ENCODE measurements at places on chromosomes 4 and X.

- DNase-seq: no peak
Observed at GRCh38 chrX:70134116-70134477, 850 bp downstream of the IGBP1 start.

GRCh38 chr4:152109531-152110509, 349.0 kb upstream of the GATB start:
- DNase-seq: no peak

DNA sequence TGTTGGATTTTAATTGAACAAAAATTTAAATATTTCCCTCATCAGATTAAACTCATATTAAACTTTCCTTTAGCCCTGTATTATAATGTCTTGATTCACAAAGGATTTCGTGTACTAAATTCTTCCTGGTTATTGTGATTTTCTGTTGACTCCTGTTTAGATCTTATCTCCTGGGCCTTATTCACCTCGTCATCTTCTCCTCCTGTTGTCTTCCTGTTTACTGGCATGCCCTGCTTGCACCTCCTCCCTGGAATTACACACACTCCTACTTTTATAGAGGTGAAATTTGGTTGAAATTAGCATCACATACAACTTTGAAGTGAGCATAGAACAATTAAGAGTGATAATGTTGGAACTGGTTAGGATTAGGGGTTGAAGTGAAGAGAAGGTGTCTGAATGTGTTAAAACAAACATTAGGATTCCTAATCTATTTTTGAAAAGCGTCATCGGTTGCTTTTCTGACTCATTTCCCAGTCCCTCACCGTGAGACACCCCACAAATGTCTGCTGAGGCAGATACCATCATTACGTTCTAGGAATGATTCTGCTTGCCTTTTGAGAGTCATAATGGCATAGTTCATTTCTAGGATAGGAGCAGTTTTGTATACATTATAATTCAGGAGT, 32.5 kb downstream of the TLL1 start:
- DNase-seq: no peak

DNA sequence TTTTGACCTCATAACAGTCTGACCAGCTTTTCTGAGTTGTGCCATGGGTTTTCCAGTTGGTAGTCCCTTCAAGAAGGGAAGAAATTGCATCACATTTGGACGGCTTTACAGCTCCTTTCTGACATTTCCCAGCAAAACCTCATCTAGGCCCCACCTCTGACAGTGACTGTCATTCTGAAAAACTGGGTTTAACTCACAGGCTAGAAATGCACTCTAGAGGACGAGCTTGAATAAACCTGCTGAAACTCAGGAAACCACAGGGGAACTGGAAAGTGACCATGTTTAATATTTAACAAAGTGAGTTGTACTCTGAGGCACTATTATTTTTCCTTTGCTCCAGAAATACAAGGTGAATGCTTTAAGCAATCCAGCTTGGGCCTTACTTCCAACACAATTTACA, 434.3 kb upstream of the RASGEF1B start:
- no peak for DNase-seq

- no peak for DNase-seq
Observed at GRCh38 chr4:156732634-156733033, 239.0 kb downstream of the PDGFC start.

- no peak for DNase-seq
Observed at GRCh38 chr4:143443728-143444127, 69.8 kb upstream of the SMARCA5 start.

DNA sequence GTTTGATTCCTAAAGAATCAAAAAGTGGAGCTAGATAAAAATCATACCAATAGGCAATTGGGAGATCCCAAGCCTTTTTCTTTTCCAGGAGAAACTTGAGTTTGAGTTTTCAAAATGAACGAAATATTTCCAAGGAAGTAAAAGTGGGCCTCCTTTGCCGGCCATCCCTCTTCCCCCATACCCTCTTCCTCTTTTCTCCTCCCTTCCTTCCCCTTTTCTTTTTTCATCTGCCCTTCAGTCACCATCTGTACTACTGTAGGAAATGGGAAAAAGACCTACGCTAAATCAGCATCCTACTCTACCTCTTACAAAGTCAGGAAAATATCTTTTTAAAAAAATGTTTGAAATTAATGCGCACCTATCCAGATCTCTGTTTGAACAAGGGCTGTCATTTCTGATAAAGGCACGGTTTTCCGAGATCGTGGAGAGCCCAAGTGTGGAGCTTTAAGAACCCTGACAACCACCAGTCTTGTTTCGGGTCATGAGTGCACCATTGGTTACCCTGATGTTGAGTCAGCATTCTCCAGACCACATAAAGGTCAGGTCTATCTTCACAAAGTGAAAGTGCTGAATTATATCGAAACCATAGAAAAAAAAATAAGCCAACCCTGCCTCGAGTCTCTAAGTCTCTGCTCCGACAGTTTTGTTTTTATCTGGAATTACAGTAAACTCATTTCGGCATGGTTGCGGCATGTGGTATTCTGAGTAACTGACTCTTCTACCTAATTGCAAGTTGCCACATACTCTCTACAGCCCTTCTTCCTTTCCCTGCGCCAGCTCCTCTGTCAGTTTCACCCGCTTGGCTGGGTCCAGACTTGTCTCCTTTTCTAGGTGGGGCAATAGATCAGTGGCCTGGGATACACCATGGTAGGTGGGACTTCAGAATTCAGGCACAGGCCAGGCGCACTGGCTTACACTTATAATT, 140.2 kb upstream of the KLF3 start:
- DNase-seq: peak; percentile 40

DNA sequence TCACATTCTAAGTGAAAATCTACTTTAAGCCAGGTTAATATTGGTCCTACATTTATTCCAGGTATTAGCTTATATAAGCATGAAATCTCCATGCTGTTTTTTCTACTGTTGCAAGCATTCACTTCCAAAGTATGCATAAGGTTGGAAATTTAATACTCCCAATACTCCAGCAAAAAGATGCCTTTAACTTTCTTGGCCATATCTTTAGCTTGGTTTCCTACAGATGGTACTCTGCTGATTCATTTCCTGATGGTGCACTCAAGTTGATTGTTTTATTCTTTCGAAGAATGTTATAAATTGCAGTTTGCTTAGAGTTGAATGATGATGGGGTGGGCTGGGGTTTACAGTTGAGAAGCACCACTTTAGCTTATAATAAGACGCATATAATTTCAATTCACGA, 330.2 kb downstream of the PTTG2 start:
- DNase-seq: no peak

DNA sequence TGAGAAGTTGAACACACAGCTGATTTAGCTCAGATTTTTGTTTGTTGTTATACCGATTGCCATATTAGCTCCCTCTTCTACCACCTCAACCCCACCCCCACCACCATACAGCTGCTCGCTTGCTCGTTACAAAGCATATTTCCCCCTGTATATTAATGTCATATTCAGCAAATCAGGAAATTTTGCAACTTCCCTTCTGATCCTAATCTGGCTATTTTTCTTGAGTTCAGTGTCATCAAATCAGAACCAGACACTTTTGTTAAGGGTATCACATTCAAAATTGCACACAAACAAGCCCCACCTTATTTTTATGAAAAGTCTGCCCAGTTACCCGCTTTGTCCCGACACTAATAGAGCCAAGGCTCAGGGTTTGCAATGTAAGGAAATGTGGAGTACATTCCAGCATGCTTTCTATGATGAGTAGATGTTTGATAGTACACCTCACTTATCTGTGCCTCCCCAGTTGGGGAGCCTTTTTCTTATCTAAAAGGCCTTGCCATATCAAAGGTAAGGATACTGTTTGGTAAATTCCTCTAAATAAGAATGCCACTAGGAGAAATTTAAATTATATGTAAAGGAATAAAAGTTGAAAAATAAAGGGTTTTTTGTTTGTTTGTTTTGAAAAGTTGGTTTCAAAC, 212.2 kb downstream of the CBR4 start:
- no peak for DNase-seq

DNA sequence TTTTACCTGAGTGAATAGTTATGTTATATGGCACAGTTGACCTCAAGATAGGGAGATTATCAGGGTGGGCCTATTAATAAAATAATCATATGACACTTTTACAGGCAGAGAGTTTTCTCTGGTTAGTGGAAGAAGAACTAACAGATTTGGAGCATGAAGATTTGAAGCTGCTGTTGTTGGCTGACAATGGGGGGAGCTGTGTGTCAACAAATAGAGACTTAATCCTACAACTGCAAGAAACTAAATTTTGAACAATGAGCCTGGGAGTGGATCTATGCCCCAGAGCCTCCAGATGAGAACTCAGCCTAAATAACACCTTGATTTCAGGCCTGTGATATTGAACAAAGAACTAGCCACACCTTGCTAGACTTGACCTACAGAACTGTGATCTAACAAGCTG, 7.2 kb upstream of the CCSER1 start:
- DNase-seq: no peak

GRCh38 chr4:152424977-152425376, 110.9 kb downstream of the FBXW7 start:
- no peak for DNase-seq

GRCh38 chr4:845233-845835, 19.4 kb upstream of the CPLX1 start:
- no peak for DNase-seq

- no peak for DNase-seq
Observed at GRCh38 chr4:8907596-8908205, 36.1 kb upstream of the HMX1 start.

- no peak for DNase-seq
Observed at GRCh38 chr4:2868877-2869487, 25.3 kb downstream of the ADD1 start.

- no peak for DNase-seq
Observed at GRCh38 chr4:24736066-24736465, 59.3 kb upstream of the SOD3 start.

GRCh38 chrX:55484948-55485347, 4.7 kb downstream of the USP51 start:
- no peak for DNase-seq

- DNase-seq: no peak
Observed at GRCh38 chrX:107675823-107676555, 47.7 kb downstream of the PRPS1 start.

DNA sequence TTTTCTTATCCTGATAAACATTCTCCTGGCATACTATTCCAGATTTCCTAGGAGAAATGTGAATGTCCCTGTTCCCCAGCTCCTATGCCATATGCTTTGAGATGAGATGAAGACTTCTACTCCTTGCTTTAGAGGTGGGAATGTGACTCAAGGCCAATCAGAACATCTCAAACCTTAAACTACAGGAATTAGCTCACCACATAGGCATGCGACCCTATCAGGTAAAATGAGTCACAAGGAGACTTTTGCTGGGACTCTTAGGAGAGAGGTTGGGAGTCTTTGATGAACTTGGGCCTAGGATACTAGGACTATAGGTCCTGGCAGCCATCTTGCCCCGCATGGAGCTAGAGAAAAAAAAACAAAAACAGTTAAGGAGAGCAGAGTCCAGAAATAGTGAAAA, 5.8 kb upstream of the USO1 start:
- no peak for DNase-seq

DNA sequence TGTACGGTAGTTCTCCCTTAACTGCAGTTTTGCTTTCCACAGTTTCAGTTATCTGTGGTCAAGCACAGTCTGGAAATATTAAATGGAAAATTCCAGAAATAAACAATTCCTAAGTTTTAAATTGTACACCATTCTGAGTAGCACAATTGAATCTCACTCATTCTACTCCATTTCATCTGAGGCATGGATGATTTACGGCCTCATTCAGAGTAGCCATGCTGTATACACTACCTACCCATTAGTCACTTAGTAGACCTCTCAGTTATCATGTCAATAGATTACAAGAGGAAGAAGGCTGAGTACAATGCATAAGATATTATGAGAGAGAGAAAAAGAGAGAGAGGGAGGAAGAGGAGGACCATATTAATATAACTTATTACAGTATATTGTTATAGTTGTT, 77.5 kb downstream of the ENOX2 start:
- DNase-seq: no peak

DNA sequence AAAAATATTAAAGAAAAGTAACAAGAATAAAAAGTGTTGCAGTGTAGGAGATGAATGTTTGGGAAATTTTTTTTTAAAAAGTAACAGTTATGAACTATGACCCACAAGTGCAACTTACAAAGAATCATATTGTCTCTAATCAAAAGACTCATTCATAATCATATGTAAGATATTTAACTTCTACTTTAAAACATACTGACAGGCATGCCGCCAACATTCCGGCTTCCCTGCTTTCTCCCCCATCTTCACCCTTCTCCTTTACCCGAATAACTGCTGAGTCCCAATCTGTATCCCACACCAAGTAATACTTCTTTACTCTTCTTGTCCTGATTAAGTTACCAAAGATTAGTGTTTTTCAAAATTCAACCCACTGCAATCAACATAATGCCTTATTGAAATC, 598.8 kb upstream of the FRG1 start:
- DNase-seq: no peak

DNA sequence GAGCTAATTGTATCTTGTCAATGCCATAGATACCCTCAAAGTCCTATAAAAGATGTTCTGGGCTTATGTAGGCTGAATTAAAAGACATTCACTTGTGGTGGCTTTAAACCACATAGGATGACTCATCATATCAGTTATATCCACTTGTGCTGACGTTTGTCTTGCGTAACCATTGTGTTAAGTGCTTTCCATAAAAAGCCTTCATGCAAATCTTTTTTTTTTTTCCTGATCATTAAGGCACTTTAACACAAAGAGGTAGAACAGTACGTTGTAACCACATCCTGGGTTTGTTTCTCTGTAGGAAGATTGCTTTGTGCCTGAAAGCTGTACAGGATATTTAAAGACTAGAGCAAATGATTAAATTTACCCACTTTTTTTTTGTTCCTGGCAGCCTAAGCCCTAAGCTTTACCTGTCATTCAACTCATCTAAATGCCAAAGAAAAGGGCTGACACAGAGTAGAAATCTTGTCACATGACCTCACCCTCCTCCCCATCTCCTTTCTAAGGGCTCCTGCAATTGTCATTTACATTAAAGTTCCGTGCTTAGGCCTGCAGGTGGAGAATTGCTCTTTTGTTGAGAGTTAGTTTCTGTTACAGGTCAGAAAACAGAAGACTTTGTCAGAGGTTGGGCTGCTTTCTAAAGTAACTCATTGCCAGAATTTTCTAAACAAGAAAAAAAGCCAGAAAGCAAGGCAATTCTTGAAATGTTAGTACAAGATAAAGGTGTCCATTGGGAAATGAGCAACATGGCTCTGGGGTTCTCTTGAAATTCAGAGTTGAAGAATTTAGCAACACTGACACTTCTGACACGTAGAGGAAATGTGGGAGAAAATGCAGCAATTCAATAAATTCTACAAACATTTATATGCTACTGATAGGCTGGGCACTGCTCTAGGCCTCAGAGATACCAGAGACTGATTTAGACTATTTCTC, 555.6 kb downstream of the PPARGC1A start:
- no peak for DNase-seq

GRCh38 chrX:38275615-38276014, 51.7 kb downstream of the RPGR start:
- no peak for DNase-seq

- DNase-seq: no peak
Observed at GRCh38 chrX:153941336-153942252, 2.8 kb downstream of the RENBP start.

DNA sequence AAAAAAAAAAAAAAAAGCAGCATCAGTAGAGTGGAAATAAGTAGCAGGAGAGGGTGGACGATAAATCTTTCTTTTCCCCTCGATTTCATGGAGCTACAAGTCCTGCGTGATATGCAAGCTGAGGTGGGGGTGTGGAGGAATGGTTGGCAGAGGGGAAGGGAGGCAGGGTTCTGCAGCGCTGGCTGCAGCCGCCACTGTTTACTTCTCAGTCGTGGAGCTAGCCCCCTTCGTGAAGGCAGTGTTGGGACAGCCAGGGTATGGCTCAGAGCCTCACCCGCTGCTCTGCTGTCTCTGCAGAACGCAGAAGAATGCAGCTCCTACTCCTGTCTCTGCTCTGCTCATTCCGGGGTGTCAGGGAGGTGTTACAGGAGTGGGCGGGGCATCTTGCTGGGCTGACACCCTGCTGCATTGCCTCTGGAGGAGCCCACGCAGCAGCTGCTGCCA, 140.6 kb downstream of the GPM6A start:
- DNase-seq: no peak
